ENCODE measurements at places on chromosomes 7 and 10.

- DNase-seq = no peak
Measured at GRCh38 chr7:120303105-120303504, 30.1 kb downstream of the KCND2 start.

- DNase-seq = no peak
Measured at GRCh38 chr7:112193915-112194502, 12.2 kb downstream of the DOCK4 start.

DNA sequence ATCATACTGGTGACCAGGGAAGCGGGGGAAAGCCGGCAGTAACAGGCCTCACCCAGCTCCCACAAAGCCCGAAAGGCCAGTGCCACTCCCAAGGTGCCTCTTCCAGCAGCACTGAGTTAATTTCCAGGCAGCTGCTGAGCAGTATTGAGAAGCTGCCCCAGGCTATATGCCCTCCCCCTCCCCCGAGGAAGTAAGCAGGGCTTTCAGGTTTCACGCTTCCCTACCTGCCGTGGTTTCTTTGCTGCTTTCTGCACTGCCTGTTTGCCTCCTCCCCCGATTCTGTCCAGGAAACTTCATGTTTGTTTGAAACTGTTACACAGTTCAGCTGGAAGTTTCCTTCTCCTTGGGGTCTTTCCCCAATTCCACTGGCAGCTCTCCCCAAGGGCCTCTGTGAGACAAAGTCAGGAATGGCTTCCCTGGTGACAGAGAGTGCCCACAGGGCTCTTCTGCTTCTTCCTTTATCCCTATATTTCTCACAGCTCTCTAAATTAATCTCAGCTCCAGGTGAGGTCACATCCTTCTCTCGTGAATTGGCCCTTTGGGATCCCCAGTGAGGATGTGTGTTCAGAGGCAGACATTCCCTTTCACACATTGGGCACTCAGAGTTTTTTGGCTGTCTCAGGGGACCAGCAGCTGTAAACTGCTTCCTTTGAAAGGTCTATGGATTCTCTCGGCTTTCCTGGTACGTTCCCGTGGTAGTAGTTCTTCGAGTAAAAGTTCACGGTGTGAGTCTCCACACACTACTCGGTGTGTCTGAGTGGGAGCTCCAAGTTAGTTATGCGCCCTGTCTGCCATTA, 19.4 kb downstream of the C1GALT1 start:
- no peak for DNase-seq

DNA sequence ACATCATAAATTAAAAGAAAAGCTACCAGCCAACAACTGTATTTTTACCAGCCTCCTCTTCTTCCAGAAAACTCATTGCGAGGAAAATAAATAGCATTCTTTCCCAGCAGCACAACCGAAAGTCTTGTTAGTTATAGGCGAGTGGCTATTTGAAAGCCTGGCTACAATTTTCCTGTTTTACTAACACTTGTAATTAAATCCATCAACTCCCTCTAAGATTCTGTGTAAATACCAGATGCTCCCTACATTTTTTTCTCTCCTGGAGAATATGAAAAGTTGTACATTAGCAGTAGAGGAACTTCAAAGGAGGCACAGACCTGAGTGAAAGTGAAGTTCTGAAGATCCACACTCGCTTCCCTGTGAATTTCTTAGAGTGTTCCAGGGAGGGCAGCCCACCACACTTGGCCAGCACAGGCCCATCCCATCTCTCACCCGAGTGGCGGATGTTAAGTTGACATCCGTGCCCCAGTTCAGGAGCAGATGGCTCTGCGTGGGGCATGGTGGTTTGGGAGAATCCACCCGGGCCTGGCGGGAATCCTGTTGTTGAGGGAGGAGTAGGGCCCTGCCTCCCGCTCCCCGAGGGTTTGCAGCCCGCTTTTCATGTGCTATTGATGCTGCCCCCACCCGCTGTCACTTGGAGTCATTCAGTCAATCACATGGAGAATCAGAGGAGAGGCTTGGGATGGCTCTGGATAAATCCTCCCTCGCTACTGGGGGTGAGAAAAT, 451.0 kb upstream of the GALNT17 start:
- DNase-seq = no peak

DNA sequence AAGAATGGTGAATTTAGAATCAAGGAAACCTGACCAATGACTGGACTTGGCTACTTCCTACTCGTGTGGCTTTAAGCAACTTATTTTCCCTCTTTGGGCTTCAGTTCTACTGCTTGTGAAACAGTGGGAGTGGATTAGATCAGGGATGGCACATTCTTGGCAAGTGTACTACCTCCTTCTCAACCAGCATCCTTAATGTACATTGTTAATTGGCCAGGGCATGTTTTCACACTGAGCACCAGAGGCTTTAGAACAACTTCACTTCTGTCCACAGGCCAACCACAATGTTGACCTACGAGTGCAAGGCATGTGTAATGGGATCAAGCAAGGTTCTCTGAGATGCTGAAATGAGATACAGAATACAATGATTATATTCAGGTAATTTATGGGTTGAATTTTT, 315.3 kb downstream of the ADRA2A start:
- DNase-seq = no peak

GRCh38 chr10:80161321-80162083, 29.0 kb downstream of the PLAC9 start:
- no peak for DNase-seq

GRCh38 chr7:130141161-130141883, 63.9 kb downstream of the TMEM209 start:
- peak; percentile 78 for DNase-seq

- no peak for DNase-seq
Measured at GRCh38 chr7:130227883-130228575, 20.4 kb downstream of the SSMEM1 start.

GRCh38 chr7:75980430-75981202, 13.8 kb downstream of the TMEM120A start:
- DNase-seq = no peak

DNA sequence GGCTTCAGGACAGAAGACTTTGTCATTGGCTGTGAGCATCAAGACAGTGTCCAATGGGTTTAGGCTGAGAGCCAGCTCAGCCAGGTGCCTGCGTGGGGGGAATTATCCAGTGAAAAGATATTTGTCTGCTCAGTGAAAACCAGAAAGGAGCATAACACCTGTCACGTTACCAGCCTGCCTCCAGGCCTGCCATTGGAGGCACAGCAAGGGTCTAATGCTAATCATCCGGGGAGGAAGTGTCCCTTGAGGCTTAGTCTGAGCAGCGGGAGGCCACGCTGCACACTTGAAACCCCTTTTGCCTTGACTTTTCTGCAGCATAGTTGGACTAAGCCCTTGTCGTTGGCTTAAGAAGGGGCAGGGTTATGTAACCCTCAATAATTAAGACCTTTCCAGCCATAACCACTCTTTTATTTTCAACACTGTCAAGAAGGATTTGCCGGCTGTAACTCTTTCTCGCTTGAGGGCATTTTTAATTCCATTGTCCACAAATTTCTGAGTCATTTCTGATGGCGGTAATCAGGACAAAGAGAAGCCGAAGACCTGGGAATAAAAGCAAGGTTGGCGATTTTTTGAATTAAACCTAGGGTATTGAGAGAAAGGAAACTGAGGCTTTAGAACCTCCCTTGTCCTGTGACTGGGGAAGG, 639.6 kb upstream of the FOXK1 start:
- peak; percentile 47 for DNase-seq

DNA sequence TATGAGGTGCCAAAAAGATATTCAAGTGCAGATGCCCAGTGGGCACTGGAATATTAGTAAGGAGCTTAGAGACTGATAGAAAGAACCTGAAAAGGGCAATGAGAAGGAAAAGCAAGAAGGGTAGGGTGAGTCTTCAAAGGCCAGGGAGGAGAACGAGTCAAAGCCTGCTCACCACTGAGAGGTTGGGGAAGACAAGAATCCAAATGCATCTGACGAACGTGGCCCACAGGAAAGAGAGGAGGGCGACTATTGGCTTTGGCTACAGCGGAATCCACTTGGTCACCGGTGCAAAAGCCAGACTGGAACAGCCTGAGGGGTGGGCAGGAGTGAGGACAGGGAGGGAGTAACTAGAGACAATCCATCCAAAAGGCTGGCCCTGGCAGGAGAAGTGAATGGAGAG, 216.7 kb upstream of the KLF14 start:
- DNase-seq = no peak

DNA sequence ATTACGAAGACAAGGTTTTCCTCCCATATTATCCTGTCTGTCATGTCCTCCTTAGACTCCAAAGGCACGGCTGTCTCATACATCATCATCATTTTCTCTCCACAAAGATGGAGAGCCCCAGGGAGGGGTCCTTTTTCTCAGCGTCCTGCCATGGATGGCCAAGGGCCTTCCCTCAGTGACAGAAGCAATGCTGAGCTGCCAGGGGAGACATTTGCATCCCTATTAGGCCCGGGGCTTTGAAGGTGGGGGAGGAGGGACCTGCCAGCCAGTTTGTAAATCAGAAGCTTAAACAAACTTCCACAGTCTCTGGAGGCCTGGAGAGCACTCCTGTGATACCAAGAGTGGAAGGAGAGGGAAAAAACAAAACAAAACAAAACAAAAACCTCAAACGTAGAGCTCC, 112.4 kb upstream of the ADO start:
- no peak for DNase-seq

- DNase-seq = no peak
Measured at GRCh38 chr10:58456179-58456578, 56.5 kb upstream of the BICC1 start.

DNA sequence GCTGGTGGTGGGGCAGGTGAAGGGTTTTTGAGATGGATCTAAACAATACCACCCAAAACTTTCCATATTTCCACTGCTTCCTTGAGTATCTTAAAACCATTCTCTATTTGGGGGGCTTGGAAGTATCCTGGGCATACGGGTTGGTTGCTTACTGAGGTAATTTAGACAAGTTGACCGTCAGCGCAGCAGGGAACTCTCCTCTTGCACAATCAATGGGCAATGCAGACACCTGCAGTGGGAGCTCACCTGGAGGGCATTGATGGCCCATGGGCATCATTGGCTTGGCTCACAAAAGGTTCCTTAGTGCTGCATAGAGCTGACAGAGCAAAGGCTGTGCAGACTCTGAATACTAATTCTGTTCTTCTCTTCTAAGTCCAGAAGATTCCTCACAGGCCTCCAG, 101.5 kb downstream of the EPDR1 start:
- no peak for DNase-seq

GRCh38 chr7:36945612-36946400, 221.5 kb upstream of the AOAH start:
- DNase-seq = peak; percentile 94

GRCh38 chr10:133530506-133530905, 3.3 kb downstream of the CYP2E1 start:
- DNase-seq = no peak

GRCh38 chr10:114940735-114941134, 2.7 kb downstream of the TRUB1 start:
- no peak for DNase-seq

- no peak for DNase-seq
Measured at GRCh38 chr7:47832105-47832715, 116.1 kb downstream of the PKD1L1 start.

DNA sequence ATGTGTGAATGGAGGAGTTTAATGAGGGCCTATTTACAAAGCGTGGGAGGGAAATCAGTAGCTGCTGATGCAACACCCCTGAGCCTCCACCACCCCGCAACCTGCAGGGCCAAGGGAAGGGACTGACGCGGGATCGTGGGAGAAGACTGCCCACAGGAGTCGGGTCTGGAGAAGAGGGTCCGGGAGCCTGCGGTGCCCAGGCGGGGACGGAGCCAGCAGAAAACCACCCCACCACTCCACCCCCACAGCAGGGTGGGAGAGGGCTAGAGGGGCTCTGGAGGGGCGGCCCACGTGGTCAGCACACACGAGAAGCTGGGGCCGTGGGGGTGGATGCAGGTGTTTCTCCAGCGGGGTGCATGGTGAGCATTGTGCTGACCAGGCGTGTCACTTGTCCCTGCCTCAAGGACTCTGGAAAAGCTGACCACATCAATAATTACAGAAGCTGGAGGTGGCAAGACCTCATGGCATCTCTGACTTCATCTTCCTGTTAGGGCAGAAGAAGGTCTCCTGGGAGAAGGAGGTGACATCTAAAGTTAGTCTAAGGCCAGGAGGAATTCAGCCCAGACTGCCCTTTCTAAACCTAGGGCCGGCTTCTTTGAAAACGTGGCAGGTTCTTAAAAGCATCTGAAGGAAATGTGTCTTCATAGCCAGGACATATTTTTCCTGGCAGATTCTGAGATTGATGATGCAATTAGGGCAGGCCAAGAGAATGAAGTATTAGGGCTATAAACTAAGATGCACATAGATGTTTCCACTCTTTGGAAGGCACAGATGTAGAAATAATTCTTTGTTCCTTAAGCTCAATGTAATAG, 150.9 kb downstream of the RGS10 start:
- DNase-seq = no peak

- DNase-seq = no peak
Measured at GRCh38 chr10:4771554-4772201, 54.3 kb upstream of the AKR1E2 start.

DNA sequence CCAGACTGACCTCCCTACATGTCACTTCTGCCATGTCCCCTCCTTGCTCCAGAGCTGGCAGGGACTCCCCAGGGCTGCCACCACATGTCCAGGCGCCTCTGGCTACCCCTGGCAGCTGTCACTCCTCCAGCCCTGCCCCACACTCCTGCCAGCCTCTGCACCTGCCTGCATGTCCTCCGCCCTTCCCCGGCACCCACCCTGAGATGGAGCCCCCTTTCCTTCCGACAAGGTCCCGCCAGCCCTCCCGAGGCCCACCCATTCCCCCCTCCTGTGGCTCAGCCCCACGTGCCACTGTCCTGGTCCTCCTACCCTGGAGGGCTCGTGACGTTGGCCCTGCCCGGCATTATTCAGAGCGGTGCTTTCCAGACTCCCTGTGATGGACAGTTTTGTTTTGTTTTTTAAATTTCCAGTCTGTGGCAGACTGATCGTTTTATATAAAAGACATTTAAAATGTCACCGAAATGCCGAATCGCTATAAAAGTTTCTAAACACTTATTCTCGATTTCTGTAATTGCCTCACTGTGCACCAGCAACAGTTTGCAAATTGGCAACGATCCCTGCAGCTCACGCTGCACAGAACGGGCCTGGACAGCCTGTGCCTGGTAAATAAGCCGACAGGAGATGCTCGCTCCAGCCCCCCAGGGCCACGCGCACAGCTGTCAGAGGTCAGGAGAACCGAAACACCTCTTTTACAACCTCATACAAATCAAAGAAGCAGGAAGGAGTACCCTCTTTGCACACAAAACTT, 111.1 kb upstream of the SH2B2 start:
- DNase-seq = no peak

DNA sequence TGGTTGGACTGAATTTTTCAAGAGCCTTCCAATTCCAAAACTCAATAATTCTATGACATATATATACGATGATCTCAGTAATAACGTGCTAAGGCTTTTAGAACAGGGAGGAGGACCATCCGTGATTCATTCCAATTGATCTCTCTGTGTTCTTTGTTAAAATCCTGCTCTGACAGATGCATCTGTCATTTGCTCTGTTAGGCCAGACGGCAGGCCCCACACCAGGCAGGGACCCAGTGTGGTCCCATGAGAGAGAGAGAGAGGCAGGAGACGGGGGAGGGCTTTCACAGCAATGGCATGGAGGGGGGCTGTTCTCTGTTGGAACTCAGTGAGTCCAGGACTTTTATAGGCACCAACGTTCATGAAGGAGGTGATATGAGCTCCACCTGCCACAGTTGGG, 160.0 kb upstream of the INSYN2A start:
- DNase-seq = no peak
